ENCODE measurements at places on chromosomes 5 and 9.

- no peak for DNase-seq
These were observed 176.1 kb upstream of the FGF10 start for GRCh38 chr5:44565360-44565759.

DNA sequence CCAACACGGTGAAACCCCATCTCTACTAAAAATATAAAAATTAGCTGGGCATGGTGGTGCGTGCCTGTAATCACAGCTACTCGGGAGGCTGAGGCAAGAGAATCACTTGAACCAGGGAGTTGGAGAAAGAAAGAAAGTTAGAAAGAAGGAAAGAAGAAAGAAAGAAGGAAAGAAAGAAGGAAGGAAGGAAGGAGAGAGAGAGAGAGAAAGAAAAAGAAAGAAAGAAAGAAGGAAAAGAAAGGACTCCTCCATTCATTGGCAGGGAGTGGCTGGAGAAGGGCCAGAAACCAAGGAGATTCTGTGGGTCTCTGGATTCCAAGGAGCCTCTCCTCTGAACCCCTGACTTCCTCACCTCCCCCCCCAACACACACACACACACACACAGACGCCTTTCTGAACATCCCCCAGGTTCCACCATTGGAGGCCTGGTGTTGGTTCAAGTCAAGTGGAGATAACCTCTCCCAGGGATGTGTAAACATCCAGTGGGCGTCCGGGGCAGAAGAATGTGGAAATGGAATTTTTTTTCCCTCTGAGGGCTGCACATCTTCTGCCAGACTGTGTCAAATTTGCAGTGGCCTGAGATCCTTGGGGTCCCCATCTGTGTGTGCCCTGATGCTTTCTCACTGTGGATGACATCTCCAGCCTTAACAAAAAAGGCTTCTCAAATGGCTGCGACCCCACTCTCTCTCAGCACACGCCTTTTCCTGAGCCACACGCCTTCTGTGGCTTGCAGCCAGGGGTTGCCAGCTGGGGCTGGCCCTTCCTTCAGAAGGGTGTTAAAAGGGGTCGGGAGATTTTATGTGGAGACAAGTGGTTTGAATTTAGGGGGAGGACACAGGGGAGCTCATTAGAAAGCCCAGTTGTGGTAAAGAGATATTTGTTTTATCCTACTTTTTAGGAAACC lies 109.3 kb upstream of the HAND1 start:
- no peak for DNase-seq

DNA sequence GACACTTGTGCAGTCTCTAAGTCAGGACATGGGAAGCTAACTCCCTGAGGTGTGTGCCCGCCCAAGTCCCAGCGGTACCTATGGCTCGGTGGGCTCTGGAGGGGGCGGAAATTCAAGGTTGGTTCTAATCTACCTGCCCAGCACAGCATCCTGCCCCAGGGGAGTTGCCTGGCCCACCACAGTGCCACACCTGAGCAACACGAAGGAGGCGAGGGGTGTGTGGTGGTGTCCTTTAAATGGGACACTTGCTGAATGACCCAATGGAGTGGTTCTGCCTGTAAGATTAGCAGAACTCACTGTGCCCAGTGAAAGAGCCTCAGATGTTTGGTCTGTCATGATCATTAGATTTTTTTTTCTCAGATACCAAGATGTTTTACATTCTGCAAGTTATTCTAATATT lies 70.7 kb upstream of the OTULINL start:
- DNase-seq = no peak

- no peak for DNase-seq
These were observed 359.0 kb downstream of the SLIT3 start for GRCh38 chr5:168941901-168942300.

DNA sequence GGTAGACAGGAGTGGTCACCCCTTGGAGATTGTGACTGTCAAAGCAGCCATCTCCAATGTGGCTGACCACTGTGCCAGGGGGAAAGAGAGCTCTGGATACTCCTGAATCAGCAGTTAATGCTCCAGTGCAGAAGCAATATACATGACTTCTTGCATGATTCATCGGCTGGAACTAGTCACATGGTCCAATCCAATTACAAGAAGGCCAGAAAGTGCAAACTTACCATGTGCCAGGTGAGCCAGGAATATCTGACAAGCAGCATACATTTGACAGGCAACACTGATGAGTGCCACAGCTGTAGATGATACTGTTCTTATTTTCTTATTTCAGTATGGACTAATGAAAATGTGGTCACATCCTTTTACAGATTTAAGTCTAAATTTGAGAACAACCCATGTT lies 440.0 kb upstream of the MPDZ start:
- DNase-seq = no peak

All from stimulated activated CD4-positive, alpha-beta T cell treated with anti-CD3 and anti-CD28 coated beads, Interleukin-1b, Interleukin-23, amount 100 ng/mL, for 1 hour (primary cell).